Stimulated activated CD8-positive, alpha-beta memory T cell treated with anti-CD3 and anti-CD28 coated beads, Interleukin-15, amount 100 ng/mL, for 1 hour (primary cell): ENCODE measurements at places on chromosomes 12 and 14.

GRCh38 chr14:23487216-23487615 lies 17.7 kb downstream of the NGDN start:
- DNase-seq = no peak

DNA sequence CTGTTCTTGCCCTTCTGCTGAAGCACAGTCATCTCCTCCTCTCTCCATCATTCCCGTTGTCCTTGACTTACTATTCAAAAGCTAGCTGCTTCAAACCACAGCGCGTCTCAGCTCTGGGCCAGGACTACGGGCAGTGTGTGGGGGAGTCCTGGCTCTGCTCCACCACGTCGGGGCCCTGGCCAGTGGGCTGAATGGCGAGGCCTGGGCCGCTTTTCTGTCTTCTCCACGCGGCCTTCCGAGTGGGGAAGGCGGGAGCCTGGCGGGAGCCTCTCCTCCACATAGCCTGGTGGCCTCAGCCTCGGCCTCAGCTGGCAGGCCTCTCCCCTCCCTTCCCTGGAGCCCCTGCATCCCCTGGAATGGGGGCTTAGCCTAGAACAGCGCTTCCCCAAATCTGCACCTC lies 16.5 kb downstream of the ANKRD9 start:
- no peak for DNase-seq

- no peak for DNase-seq
These were observed 4.3 kb downstream of the RTL1 start for GRCh38 chr14:100898935-100899883.

- DNase-seq = no peak
These were observed 502.4 kb upstream of the ATP2B1 start for GRCh38 chr12:90211017-90211416.

GRCh38 chr14:97039717-97040363 lies 242.7 kb downstream of the VRK1 start:
- DNase-seq = no peak

- no peak for DNase-seq
These were observed 3.8 kb upstream of the DIO2 start for GRCh38 chr14:80215081-80215480.

- DNase-seq = no peak
These were observed 96.9 kb downstream of the SLC15A4 start for GRCh38 chr12:128726886-128727285.

- DNase-seq = no peak
These were observed 533.7 kb downstream of the RPS29 start for GRCh38 chr14:49052521-49052920.

- DNase-seq = no peak
These were observed 70.1 kb upstream of the PLXNC1 start for GRCh38 chr12:94078138-94078723.

- no peak for DNase-seq
These were observed 1404.5 kb upstream of the TMEM132C start for GRCh38 chr12:126862500-126862899.

DNA sequence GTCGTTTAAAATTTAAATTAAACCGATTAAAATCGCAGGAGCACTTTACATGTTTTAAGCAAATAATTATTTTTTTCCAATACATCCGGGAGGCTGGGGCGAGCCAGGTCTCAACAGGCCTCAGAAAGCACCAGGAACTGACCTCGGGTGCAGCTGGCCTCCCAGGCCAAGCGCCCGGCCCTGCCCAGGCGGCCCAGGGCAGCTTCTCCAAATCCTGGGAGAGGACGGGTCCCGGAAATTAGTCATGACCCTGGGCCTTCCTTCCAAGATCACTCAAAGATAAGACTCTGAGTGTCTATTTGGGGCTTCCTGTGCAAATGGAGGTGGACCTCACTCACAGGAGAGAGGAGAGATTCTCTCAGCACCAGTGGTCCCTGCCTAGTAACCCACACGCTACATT lies 177.1 kb downstream of the BCL11B start:
- no peak for DNase-seq

DNA sequence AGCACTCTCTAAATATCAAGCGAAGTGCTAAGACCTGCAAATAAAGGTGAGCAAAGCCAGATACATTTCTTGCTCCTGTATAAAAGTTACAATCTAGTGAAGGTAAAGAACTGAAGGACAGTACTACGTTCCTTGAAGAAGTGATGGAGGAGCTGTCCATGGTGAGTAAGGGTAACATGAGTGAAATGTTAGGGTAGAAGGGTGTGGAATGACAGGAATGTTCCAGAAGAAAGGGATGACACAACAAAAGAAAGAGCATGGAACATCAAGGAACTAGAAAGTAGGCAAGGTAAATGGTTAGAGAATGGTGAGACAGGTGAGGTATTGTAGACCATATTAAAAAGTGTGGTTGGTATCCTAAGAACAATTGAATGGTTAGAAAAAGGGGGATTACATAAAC lies 272.4 kb downstream of the ACSS3 start:
- no peak for DNase-seq

DNA sequence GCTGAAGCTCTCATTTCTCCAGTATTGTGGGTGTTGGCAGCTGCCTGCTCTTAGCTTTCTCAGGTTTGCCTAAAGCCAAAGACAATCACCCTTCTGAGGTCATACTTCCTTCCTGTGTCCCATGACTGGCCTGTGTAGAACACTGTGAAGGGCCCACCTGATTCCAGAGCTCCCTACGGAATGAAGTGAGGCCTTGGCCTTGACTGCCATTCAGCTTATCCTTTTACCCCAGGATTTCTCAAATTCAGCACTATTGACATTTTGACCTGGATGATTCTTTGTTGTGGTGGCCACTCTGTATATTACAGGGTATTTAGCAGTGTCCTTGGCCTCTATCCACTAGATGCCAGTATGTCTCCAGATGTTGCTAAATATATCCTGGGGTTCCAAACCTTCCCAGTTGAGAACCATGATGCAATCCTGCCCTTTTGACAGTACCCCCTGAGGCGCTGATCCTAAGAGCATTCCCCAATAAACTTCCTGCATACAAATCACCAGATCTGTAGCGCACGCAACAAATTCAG lies 112.3 kb upstream of the KRR1 start:
- no peak for DNase-seq

DNA sequence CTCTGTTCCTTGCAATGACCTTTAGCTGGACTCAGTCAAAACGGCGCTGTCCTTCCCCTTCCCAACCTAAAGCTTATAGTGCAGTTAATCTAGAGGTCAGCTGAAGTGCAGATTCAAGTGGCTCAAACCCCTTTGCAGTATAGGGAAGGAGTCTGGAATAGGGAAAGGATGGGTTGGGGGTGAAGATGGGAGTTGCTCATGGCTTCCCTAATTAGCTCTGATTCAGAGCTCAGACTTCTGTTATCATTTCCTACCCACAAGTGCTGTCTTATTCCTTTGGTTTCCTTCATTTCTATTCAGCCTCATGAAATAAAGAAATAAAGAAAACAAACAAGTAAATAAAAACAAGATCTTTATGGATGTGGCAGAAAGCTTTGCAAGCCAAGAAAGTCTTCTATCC lies 264.0 kb upstream of the HMGA2 start:
- no peak for DNase-seq

GRCh38 chr14:56860441-56860840 lies 50.2 kb upstream of the OTX2 start:
- DNase-seq = no peak

- no peak for DNase-seq
These were observed 2.9 kb upstream of the DHRS2 start for GRCh38 chr14:23633160-23633701.

DNA sequence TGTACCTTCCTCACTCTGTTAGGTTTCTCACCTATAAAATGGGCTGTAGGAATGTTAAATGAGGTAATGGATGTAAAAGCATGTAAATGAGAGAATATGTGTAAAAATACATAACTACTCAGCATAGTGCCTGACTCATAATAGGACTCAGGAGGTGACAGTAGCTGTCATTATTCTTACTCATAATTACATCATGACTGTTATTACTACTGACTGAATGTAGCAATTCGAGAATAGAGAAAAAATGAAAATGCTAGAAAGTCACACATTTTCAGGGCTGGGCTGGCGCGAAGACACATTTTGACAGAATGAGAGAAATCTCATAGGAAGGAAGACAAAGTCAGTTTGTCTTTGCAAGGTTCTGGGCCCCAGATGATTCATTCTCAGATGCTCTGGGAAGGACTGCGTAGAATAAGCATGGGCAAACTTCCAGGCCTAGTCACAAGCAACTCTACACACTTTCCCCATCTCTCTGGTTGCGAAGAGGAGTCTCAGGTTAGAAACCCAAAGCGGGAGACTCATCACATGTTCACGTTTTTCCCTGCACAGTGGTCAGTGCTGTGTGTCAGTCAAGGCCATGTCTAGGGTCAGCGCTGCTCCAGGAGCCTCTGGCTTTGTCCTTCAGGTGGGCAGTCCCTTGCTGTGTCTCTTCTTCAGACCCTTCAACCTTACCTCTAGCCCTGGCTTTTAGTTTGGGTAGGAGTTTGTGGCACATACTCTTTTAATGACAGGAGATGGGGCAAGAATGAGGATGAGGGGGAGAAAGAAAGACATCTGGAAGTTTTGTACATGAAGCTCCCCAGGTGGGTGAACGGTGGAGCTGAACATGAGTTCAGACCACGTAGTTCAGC lies 8.4 kb downstream of the GPRC5A start:
- no peak for DNase-seq

- no peak for DNase-seq
These were observed 24.3 kb upstream of the ADGRD1 start for GRCh38 chr12:130929363-130929762.

DNA sequence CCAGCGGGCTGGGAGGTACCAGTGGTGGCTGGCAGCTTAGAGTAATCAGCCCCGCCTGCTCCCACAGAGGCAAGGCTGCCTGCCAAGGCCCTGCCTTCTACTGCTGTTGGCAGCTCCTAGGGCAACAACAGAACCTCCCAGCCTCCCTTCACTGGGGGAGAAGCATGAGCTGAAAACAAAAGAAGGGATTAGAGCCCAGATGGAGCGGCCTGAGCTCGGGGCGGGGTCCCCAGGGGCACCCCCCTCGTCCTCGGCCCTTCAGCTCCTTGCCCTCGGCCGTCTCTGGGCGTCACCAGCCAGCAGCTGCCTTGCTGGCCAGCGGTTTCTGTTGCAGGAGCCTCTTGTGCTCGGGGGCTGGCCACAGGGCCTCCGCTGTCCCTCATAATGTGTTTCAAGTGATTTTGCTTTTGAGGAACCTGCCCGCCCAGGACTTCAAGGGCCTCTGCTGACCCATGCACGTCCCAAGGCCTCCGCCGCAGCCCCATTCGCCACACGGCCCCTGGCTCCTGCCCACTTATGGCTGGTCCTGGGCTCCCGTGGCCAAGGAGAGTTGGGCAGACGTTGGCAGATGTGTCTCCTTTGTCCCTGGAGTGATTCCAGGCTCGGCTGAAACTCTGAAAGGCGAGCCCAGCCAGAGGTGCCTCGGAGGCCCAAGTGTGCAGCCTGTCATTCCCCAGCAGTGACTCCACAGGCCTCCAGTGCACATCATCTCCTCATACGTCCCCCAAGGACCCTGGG lies 49.7 kb downstream of the PSMA6 start:
- DNase-seq = no peak

DNA sequence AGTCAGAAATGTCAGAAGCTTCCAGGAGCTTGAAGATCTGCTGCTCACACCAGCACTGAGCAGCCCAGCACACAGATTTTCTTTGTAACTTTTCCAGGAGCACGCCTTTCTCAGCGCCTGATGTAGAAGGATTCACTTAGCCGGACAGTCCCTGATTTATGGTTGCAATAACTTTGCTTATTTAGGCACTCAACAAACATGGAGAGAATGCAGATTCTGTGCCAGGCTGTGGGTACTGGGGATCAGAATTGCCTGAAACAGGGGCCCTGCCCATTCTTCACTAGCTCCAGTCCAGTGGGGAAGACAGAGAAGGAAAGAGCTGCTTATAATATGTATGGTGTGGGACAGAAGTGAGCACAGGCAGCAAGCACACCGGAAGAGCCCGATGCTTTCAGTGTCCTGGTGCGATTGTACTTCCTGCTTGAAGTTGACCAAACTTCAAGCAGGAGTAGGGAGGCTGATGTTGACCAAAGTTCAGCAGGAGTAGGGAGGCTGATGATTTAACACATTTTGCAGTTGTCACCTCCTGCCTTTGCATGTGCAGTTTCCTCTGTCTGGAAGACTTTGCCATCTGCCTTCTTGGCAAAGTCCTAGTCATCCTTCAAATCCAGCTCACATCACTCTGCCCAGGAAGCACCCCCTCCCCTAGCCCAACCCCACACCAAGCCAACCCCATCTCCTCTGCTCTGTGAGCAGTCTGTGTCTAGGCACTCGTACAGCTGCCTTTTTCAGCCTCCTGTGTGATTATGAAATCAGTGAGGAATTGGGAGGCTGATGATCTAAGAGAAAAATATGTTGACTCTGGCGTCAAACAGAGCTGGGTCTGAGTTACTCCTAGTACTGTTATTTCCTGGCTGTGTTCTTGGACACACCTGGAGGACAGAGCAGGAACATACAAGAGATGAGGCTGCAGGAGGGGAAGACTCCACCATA lies 12.0 kb upstream of the PRIMA1 start:
- DNase-seq = no peak

- DNase-seq = no peak
These were observed 18.6 kb downstream of the GPRC5A start for GRCh38 chr12:12909995-12910420.

DNA sequence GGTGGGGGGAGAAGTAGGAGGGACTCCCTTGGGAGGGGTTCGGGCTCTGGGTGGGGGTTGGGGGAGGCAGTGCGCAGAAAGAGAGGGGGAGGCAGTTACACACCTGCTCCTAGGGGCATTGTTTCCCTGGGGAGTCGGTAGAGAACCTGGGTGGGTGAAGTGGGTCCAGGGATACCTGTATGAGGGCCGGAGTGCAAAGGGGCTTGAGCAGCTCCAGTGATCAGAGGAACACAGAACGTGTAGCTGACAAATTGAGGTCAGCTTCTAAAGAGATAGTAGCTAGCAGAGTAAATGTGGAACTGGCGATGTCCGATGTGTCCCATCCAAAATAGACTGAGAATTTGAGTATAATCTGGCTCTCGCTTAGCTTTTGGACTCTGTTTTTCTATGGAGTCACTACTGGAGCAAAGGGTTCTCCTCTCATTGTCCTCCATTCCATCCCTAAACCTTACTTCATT lies 502 bp downstream of the SMARCD1 start:
- DNase-seq = no peak

DNA sequence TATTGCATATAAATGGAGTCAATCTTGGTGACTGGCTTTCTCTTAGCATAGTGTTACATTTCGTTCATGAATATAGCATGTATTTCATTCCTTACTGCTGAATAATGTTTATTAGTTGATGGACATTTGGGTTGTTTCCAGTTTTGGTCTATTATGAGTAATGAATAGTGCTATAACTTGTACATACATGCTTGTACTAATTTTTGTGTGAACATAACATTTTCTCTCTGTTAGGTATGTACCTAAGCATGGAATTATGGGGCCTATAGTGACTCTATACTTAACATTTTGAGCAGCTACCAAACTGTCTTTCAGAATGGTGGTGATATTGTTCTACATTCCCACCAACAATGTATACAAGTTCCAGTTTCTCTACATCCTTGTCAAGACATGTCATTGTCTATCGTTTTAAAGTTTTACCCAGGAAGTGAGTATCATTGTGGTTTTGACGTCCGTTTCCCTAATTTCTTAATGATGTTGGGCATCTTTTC lies 23.1 kb downstream of the ATP2A2 start:
- no peak for DNase-seq

- DNase-seq = no peak
These were observed 1004.2 kb downstream of the TMEM121 start for GRCh38 chr14:106530423-106531107.
